ENCODE measurements at places on chromosomes 7 and 10.

DNA sequence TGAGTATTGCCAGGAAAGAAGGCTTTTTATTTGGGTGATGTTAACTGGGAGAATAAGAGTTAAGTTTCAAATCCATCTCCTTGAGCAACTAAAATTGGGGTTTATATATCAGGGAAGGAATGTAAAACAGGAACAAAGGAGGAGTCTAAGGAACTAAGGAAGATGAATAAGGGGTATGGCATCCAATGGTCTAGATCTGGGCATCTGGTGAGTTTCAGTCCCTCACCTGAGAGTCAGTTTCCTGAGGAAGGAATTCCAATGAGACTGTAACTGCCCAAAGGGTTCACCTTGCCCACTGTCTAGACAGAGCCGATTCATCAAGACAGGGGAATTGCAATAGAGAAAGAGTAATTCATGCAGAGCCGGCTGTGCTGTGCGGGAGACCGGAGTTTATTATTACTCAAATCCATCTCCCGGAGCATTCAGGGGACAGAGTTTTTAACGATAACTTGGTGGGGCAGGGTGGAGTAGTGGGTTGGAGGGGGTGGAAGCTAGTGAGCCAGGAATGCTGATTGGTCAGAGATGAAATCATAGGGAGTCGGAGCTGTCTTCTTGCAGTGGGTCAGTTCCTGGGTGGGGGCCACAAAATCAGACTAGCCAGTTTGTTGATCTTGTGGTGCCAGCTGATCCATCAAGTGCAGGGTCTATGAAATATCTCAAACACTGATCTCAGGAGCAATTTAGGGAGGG, 188.3 kb upstream of the STK17A start:
- DNase-seq: no peak

DNA sequence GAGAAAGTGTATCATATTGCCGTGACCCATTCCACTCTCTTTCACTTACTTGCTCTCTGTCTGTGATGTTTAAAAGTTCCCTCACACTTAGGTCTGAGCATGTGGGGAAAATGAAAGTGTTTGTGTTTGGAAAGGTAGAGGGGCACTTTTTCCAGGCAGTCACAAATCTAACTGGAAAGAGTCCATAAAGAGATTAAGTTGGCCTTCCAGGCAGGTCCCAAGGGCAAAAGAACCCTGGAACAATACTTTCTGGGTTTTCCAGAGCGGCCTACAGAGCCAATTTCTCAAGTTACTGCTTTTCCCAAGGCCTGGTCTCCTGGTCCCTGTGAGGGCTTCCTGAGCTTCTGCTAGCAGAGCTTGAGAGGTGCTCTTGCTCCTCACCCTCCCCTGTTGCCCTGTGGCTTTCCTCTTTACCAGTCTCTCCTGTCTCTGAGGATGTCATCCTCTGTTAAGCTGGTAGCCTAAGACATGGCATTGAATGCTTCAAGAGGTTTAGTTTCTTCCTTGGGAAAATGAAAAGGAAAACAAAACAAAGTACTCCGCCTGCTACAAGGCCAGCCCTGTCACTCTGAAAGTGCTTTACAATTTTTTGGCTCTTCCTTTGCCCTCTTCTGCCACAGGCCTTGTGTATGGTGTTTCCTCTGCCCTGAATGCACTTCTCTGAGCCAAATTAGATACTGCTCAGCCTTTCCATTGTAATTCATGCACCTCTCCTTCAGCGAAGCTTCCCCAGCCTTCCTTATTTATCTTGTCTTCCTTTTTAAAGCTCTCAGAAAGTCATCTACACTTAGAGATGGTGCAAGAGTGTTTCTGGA, 20.1 kb downstream of the TES start:
- DNase-seq: no peak

DNA sequence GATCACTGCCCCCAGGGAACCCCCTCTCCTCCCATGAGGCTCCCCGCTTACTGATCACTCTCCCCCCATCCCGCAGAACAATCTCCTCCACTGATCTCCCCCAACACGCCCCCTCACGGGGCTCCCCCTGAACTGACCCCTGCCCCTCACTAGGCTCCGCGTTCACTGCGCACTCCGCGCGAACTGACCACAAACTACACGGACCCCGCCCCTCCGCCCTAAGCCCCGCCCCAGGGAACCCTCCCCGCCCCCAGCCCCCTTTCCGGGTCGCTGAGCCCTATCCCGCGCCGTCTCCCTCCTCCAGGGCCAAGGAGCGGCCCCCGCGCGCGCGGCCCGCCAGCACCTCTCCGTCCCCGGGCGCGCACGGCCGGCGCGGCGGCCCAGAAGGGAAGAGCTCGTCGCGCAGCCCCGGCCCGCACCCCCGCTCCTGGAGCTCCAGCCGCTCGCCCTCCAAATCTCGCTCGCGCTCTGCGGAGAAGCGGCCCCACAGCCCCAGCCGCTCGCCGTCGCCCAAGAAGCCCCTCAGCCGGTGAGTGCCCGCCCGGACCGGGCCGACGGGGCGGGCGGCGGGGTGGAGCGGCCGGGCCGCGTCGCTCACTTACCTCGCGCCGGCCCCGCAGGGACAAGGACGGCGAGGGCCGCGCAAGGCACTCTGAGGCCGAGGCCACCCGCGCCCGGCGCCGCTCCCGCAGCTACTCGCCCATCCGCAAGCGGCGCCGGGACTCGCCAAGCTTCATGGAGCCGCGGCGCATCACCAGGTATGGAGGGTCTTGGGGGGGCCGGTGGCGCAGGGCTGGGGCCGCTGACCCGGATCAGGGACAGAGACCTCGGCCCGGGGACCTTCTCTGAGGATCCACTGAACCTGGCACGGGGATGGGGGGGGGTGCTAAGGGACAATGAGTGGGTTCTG, 19.9 kb upstream of the HSPB1 start:
- no peak for DNase-seq

GRCh38 chr10:114401195-114401791, 3.0 kb downstream of the AFAP1L2 start:
- DNase-seq: no peak

DNA sequence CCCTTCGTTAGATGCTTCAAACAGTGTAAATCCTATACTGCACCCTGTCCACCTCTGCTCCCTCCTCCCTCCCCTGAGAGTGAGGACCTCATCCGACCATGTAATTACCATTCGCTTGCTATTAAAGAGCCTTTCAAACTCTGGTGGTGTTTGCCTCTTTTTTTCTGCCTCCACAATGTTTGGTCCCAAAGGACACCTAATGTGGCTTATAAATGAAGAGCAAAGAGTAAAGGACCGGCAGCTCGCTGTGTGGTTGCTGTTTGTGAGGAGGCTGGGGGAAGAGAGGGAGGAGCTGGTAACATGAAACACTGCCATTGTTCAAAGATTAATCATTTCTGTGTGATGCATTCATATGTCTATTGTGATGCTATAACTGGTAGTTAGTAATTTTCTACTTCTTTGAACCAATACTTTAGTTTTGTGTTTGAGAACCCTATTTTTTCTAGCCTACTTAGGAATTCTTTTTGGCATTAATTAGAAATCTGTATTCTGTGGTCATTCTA, 27.9 kb downstream of the MTURN start:
- DNase-seq: no peak

Measured in caudate nucleus (tissue), 63 donors.